ENCODE measurements at places on chromosomes 3 and 15. TPM values are rescaled to one million over a fixed set of nuclear protein-coding genes. Genes with fewer than 3 reads are reported as not detected.

GRCh38 chr3:175288621-175289020 is 429.5 kb downstream of the NAALADL2 start:
- no peak overlapping the region for H3K27ac ChIP-seq
- no peak overlapping the region for H3K4me3 ChIP-seq
- no peaks in the 10 kb centered on the region for H3K36me3 ChIP-seq
- H3K4me1 ChIP-seq: no peaks in the 10 kb centered on the region
- no peak for DNase-seq

DNA sequence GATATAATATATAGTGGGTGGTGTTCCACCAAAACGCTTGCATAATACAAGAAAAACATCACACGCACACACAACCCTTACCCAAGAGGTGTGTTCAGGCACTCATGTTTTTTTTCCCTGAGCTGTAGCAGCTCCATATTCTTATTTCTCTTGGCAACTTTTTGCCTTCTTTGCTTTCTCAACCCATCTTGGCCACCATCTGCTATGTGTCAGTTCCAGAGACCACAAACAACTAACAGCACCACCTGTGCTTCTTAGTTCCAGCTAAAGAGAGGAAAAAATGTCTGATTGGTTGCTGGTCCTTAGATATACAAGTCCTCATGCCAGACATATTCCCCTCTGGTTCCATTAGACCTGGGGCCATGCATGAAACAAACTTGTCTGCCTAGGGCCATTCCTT is 11.9 kb downstream of the ACTC1 start:
- no peaks in the 10 kb centered on the region for H3K4me1 ChIP-seq
- no peak overlapping the region for H3K27ac ChIP-seq
- H3K27me3 ChIP-seq: no peaks in the 10 kb centered on the region

GRCh38 chr15:68343579-68344225 is 66.2 kb downstream of the FEM1B start:
- no peaks in the 10 kb centered on the region for H3K36me3 ChIP-seq
- no peaks in the 10 kb centered on the region for H3K4me1 ChIP-seq
- no peak for DNase-seq
- no peak overlapping the region for H3K4me3 ChIP-seq
- H3K27ac ChIP-seq: no peak overlapping the region

DNA sequence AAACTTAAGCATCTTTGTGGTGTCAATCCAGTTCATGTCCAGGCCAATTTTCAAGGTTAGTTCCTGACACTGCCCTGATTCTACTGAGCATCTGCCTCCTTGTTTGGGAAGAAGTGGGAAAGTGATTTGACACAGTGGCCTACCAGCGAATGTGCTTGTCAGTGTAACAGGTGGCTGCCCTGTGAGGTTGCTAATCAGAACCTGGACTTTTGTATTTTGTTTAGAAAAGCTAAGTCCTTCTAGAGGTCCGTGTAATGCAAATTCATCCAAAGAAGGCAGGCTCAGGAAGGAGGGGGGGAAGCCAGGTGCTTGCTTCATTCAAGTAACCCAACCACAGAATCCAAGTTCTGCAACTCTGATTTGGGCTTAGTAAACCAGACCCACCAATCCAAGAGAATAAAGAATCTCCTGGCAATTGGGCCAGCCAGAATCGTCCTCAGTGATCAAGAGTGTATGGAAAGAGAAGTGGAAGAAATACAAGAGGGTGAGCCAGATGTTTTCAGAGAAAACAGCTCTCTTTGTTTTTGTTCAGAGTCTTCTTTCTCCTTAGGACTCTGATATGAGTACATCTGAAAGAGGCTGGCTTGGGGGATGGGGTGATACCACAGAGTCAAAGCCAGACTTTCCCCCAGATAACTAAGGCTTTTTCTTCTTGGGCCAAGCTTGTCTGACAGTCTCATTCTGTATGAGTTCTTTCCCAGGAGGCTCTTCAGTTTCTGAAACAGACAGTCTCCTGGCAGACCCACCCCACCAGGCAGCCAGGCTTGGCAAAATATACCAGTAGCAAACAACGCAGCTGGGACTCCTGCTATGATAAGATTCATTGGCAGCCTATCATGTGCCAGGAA is 508.9 kb upstream of the TBL1XR1 start:
- H3K4me1 ChIP-seq: no peaks in the 10 kb centered on the region
- H3K27me3 ChIP-seq: no peaks in the 10 kb centered on the region
- no peak overlapping the region for H3K27ac ChIP-seq
- no peaks in the 10 kb centered on the region for H3K36me3 ChIP-seq
- no peak overlapping the region for H3K4me3 ChIP-seq

The GUCA1C gene
- total RNA-seq: not detected

GRCh38 chr15:72141171-72142084 is 23.2 kb downstream of the SENP8 start:
- DNase-seq: no peak
- H3K4me3 ChIP-seq: no peak overlapping the region
- no peak overlapping the region for H3K27ac ChIP-seq

DNA sequence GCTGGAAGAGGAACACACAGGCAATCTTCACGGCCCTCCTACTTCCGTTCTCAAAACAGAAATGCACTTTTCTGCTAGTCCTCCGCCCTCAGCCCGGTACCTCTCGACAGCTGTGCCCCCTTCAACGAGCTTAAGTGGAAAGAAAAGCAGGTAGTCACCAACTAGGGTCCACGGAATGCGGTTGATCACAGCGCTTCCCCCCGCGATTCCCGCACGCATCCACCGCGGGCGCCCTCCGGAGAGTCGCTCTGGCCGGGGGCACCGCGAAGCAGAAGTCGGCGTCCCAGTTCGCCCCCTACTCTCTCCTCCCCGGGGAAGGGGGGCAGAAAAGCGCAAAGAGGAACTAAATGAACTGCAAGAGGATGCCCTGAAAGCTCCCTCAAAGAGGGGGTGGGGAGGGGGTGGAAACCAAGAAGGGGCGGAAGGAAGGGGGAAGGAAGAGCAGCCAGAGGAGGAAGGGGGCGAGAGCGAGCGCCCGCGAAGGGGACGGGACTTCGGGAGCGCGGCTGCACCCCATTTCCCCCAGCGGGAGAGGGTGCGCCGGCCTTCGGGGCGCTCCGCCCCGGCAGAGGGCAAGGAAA is 738 bp downstream of the ACAP2 start:
- no peaks in the 10 kb centered on the region for H3K36me3 ChIP-seq
- peaks cover 39% of the 10 kb centered on the region for H3K4me1 ChIP-seq
- H3K4me3 ChIP-seq: peak overlapping the region; percentile 79
- peak overlapping the region; percentile 79 for H3K27ac ChIP-seq
- H3K27me3 ChIP-seq: no peaks in the 10 kb centered on the region

DNA sequence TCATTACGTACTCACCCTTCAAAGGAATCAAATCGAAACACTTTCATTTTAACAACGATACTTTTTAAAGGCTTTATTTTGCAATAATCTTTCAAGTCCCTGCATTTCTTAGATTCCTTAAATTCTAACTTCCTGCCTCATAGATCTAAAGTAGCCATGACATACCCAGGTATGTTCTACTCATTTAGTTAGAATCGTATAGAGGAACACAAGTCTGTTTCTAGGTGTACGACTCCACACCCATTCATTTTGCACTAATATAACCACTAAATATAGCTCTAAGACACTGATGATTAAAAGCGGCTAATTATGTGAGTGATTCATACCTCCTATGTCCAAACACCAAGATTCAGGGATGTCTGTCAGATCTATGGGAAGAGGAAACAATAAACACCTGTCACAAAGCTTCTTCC is 1.3 kb downstream of the ATP13A3 start:
- peaks cover 27% of the 10 kb centered on the region for H3K4me1 ChIP-seq
- H3K27ac ChIP-seq: peak overlapping the region; percentile 78
- H3K27me3 ChIP-seq: no peaks in the 10 kb centered on the region
- H3K4me3 ChIP-seq: peak overlapping the region; percentile 69
- no peaks in the 10 kb centered on the region for H3K36me3 ChIP-seq

DNA sequence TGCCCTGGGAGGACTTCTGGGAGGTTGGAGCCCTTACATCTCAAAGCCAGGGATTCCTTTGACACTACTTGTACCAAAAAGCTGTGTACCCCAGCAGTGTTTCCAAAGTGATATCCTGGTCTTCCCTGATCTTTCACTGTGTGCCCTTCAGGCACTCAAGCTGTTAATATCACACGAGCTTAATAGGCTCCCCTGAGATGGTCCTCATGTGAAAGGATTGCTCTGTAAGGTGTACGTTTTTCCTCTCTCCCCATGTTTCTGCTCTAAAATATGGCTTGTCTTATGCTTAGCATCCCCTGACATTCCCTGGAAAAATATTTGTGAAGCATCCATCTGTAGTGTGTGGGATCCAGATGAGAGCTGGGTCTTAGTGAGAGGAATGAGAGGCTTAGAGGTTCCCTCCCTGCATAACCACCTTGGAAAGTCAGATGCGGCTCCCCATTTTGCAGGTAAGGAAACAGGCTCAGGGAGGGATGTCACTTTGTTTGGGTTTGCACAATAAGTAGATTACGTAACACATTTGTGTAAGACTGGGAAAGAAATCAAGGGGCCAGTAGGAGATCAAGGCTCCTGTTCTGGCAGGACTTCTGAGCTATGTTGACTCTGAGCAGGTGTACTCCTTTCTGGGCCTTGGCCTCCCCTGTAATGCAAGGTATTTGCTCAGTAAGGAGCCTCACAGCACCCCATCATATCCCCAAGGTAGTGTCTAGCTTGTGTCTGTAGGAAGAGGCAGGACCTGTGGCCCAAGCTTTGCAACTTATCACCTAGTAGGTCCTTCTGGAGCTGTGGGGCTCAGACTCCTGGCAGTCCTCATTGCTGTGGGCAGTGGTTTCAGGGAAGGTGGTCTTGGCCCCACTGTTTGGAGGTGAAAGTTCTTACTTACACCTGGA is 667 bp upstream of the ACOX2 start:
- DNase-seq: no peak
- peaks cover 5% of the 10 kb centered on the region for H3K4me1 ChIP-seq
- H3K27me3 ChIP-seq: no peaks in the 10 kb centered on the region
- no peaks in the 10 kb centered on the region for H3K36me3 ChIP-seq

DNA sequence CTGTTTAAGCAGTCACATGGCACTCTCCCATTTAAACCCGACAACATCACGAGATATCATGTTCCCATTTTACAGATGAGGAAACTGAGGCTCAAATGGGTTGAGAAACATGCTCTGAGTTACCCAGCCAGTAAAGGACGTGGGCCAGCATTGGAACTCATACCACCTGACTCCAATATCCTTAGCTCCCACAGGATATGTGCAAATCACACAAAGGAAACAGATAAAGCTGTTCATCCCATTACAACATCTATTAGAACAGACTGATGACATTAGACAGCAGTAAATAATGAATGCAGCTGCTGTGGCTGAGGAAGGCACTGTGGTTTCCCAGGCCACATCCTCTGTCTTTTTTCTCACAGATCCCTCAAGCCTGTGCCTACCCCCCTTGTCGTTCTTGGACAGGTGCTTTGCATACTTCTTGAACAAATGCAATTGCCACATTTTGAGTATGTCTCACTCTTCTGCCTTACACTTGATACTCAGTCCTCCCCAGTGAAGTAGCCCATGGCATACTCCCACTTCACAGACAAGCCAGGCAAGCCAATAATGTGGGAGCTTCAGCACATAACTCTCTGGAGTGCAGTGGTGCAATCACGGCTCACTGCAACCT is 17.7 kb downstream of the FRMD4B start:
- H3K4me1 ChIP-seq: peaks cover 36% of the 10 kb centered on the region
- H3K36me3 ChIP-seq: no peaks in the 10 kb centered on the region
- no peak overlapping the region for H3K27ac ChIP-seq
- H3K4me3 ChIP-seq: no peak overlapping the region
- no peaks in the 10 kb centered on the region for H3K27me3 ChIP-seq
- no peak for DNase-seq

- H3K27me3 ChIP-seq: no peaks in the 10 kb centered on the region
- no peak for DNase-seq
- H3K36me3 ChIP-seq: no peaks in the 10 kb centered on the region
- H3K27ac ChIP-seq: no peak overlapping the region
- H3K4me3 ChIP-seq: no peak overlapping the region
Observed at GRCh38 chr15:66101715-66102395, 151.7 kb downstream of the MEGF11 start.

The PLAAT1 gene
- total RNA-seq: not detected

The OR5K2 gene
- not detected for total RNA-seq

- no peaks in the 10 kb centered on the region for H3K4me1 ChIP-seq
- no peak overlapping the region for H3K27ac ChIP-seq
- no peaks in the 10 kb centered on the region for H3K27me3 ChIP-seq
- DNase-seq: no peak
- H3K36me3 ChIP-seq: no peaks in the 10 kb centered on the region
Observed at GRCh38 chr3:122758877-122759560, 34.6 kb downstream of the HSPBAP1 start.
